HFFc6 (cell line): ENCODE measurements at places on chromosomes 1 and 21.

- no peak overlapping the region for H3K27ac ChIP-seq
- H3K4me3 ChIP-seq: no peak overlapping the region
- no peaks in the 10 kb centered on the region for H3K4me1 ChIP-seq
- no peak for DNase-seq
Observed at GRCh38 chr1:45409276-45409675, 69.0 kb upstream of the MUTYH start.

GRCh38 chr1:203839081-203839480 is 22.3 kb upstream of the SNRPE start:
- peak; percentile 38 for DNase-seq
- H3K4me3 ChIP-seq: no peak overlapping the region
- H3K36me3 ChIP-seq: peaks cover 48% of the 10 kb centered on the region
- peak overlapping the region; percentile 74 for H3K27ac ChIP-seq
- H3K27me3 ChIP-seq: no peaks in the 10 kb centered on the region

- no peak for DNase-seq
- H3K4me3 ChIP-seq: peak overlapping the region; percentile 88
- peaks cover 54% of the 10 kb centered on the region for H3K36me3 ChIP-seq
- H3K27ac ChIP-seq: peak overlapping the region; percentile 97
Observed at GRCh38 chr1:223727541-223727940, 15.2 kb downstream of the CAPN2 start.

DNA sequence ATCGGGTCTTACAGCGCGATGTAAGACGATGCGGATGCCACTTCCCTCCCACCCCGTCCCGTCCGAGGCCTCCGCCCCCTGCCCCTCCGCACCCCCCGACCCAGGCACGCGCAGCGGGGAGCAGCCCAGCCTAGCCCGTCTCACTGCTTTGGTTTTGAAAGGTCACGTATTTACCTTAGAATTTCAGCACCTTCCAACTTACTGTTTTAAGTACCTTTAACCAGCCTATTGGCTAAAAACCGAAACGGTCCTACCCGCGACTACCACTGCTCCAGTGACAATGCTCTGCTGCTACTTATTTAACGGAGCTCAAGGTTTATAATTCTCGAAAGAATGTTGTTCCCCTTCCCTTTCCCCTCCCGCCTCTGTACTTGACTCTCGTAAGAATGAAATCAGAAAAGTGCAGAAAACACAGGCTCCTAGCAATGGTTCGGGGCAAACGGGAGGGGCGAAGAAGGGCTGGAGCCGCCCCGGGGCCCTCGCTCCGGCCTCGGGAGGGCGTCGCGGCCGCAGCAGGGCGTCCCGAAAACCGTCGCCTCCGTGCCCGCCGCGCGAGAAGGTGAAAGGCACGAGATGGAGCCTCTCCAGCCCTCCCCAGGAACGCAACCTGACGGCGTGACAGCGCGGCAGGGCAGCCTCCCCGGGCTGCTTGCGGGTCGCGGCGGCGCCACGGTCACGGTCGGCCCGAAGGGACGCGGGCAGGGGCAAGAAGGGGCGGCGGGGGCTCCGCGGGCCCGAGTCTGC is 667 bp downstream of the TMEM50B start:
- peak overlapping the region; percentile 77 for H3K27ac ChIP-seq
- H3K4me3 ChIP-seq: peak overlapping the region; percentile 97
- peak; percentile 23 for DNase-seq
- peaks cover 19% of the 10 kb centered on the region for H3K4me1 ChIP-seq
- no peaks in the 10 kb centered on the region for H3K36me3 ChIP-seq
- H3K27me3 ChIP-seq: peaks cover 4% of the 10 kb centered on the region

DNA sequence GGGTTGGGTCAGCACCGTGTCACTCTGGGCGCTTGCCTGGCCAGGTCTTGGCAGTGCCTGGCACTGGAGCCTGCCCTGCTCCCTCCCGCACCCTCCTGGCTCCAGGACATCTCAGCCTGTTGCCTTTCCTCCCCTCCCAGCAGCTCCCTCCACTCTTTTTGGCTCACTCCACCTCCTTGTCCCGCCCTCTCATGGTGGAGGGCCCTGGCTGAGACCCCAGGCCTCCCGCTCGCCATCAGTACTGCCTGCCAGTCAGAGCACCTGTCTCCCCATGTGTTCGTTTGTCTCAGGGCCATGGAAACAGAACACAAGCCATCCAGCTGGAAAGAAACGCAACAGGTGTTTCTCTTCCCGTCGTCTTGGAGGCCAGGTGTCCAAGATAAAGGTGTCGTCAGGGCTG is 61.0 kb downstream of the B3GALT5 start:
- 0 out of 2 replicates have a peak, but pooled peaks cover 4% of the 10 kb centered on the region for H3K36me3 ChIP-seq
- H3K4me3 ChIP-seq: no peak overlapping the region
